Activated T-helper 2 cell treated with anti-CD3 and anti-CD28 coated beads, Interferon-gamma antibody, Interleukin-2, Interleukin-4, amounts not matched to agents 10 μg/mL and 5 μg/mL and 100 μg/mL, durations not matched to agents 14 hours and 24 hours and 36 hours (primary cell): ENCODE measurements at places on chromosomes 16 and 17. TPM values are rescaled to one million over a fixed set of nuclear protein-coding genes. Genes with fewer than 3 reads are reported as not detected.

- no peak for DNase-seq
These were observed 1.1 kb downstream of the DHRS11 start for GRCh38 chr17:36592716-36593321.

- no peak for DNase-seq
These were observed 62.0 kb upstream of the CRHR1 start for GRCh38 chr17:45722161-45722560.

DNA sequence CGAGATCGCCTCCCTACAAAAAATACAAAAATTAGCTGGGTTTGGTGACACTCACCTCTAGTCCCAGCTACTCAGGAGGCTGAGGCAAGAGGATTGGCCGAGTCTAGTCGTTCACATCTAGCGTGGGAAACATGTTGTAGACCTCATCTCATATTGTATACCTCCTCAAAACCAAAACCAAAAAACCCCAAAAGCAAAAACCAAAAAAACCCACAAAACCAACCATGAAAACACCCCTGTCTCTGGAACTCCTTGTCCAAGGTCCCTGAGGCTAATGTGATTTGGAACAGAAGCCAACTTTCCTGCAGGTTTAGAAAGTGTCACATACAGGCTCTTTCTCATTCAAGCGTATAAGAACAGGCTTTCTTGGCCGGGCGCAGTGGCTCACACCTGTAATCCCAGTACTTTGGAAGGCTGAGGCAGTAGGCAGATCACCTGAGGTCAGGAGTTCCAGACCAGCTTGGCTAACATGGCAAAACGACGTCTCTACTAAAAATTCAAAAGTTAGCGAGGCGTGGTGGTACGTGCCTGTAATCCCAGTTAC is 29.0 kb downstream of the RAB11FIP3 start:
- DNase-seq, result no peak

GRCh38 chr17:67784364-67785121 is 40.8 kb upstream of the BPTF start:
- no peak for DNase-seq

DNA sequence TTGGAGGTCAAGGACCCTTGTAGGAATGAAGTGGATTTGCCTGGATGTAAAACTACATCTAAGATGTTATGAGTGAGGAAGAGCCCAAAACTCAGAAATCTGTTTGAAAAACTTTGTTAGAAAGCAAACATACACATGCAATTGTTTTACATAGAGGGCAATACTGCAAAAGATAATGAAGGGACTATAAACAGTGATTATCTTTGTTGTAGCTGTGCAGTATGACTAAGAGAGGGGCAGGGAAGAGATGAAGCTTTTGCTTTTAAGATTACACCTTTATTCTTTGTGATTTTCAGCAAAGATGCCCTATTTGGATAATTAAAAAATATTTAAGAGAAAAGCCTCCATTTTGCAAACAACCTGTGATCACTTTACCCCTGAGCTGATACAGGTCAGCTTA is 839.9 kb upstream of the RBFOX1 start:
- no peak for DNase-seq

- no peak for DNase-seq
These were observed 271.5 kb downstream of the SOX9 start for GRCh38 chr17:72392056-72393010.

DNA sequence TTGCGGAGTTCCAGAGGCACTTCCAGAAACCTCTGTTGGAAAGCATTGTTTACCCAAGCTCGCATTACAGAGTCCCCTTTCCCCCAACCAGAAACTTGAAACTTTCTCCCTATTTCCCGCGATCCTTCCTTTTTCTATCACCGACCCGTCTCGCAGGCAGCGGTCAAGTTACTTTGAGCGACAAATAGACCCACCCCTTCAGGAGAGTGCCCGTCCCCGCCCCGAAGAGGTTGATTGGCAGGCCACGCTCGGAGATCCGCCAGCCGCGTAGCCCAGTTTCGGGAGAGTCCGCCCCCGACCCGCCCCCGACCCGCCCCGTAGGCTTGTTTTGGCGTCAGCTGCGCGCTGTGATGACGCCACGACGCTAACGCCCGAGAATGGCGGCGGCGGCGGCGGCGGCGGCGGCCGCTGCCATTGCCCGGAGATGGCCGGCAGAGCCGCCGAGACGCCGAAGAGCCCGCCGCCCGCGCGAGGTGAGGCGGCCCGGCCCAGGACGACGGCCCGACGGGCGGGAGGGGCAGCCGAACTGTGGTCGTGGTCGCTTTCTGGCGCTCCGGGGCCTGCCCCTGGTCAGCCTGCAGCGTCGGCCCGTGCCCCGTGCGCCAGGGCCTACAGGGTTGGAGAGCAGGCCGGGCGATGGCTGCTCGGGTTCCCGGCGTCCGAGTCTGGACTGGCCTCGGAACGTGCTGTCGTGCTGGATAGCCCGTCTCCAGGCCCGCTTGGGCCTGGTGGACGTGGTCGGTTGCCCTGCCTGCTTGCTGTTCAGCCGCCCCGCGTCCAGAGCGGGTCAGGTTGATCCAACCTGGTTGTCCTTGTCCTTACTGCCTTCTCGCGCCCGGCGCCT is at the start of gene PSKH1:
Gene PSKH1 (plus strand): TSS at position 356 of the 844 bp plus-strand sequence. CDS start 15,496 bp downstream, outside the sequence.
- DNase-seq, result peak; percentile 90

DNA sequence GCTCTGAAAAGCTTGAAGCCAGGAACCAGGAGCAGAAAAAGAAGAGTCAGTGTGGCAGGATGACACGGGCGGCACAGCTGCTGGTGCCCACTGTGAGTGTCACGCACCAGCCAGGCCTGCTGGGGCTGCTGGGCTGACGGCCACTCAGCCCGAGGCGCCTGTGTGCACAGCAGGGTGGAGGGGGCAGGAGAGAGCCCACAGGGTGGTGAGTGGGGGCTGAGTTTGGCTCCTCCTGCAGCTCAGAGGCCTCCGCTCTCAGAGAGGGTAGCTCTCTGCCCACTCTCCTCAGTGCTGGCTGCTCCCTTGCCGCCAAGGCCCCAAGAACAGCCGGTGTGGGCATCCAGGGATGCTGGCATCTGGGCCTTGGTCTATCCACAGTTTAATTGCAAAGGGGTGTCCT is 59.6 kb downstream of the GSG1L start:
- DNase-seq, result no peak

DNA sequence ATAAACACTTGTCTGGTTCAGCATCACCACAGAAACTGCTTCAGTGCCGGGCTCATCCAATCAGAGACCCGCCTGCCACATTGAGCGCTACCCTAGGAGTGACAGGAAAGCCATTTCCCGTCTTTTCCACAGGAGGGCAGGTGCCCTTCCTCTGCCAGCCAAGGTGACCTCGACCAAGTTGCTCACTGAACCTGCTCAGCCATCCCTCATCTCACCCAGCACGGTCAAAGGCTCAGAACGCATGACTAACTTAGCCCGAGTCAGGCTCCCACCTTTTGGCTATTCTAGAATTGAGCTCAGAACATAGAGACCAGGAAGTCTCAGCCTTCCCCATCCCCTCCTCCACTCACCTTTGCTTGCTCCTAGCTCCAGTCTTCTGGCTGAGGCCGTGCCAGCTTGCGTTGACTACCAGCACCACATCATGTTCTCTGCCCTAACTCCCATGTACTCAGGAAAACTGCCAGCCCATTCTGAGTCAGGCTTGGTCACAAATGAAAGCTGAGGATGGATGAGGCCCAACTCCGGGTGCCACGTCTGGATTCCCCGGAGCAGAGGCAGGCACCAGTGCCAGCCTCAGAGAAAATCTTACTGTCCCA is 15.6 kb downstream of the MRPS23 start:
- DNase-seq, result no peak

GRCh38 chr16:26197707-26198106 is 505.9 kb downstream of the HS3ST4 start:
- DNase-seq, result no peak

- DNase-seq, result peak; percentile 31
These were observed 5.2 kb upstream of the TOB1 start for GRCh38 chr17:50871364-50871763.

DNA sequence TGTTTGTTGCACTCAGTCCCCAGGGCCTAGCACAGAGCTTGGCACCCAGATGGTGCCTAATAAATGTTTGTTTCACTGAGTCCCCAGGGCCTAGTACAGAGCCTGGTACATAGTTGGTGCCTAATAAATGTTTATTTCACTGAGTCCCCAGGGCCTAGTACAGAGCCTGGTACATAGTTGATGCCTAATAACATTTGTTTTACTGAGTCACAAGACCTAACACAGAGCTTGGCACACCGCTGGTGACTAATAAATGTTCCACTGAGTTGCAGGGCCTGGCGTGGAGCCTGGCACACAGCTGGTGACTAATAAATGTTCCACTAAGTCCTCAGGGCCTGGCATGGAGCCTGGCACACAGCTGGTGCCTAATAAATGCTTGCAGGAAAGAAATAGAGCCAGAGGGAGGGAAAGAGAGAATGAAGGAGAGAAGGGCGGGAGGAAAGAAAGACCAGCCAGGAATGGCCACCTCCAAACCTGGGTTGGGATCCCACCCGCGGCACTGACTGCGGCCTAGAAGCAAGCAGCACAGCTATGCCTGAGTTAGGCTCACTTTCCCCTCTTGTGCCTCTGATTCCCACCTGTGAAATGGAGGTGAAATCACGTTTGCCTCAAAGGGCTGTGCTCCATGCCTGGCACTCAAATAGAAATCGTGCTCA is 7.5 kb downstream of the SLC5A11 start:
- DNase-seq, result no peak

- no peak for DNase-seq
These were observed 135.8 kb downstream of the FOXL1 start for GRCh38 chr16:86714166-86714565.

- DNase-seq, result no peak
These were observed 302.9 kb downstream of the SOX9 start for GRCh38 chr17:72423718-72424117.

Gene KAT2A
- 59.6 and 60.0 TPM in 2 replicates for total RNA-seq

Gene KCNH6
- total RNA-seq, result not detected in 2 replicates

Gene TEX14
- 0.09 and 0.18 TPM in 2 replicates for total RNA-seq

Gene NPIPB6
- 2.6 and 2.7 TPM in 2 replicates for total RNA-seq
